ENCODE measurements at places on chromosomes 6 and 20.

DNA sequence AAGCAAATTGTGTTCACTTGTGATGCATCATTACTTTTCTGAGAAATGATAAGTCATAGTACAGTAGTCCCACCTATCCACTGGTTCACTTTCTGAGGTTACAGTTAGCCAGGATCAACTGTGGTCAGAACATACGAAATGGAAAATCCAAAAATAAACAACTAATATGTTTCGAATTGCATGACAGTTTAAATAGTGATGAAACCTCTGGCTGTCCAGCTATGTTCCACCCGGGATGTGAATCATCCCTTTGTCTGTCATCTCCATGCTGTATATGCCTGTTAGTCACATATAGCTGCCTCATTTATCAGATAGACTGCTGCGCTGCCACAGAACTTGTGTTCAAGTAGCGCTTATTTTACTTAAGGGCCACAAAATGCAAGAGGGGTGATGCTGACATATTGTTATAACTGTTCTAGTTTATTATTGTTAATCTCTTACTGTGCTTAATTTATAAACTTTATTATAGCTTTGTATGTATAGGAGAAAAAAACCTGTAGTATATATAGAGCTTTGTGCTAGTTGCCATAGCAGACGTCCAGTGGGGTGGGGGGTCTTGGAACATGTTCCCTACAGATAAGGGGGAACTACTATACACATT, 29.2 kb downstream of the AFDN start:
- DNase-seq = no peak

DNA sequence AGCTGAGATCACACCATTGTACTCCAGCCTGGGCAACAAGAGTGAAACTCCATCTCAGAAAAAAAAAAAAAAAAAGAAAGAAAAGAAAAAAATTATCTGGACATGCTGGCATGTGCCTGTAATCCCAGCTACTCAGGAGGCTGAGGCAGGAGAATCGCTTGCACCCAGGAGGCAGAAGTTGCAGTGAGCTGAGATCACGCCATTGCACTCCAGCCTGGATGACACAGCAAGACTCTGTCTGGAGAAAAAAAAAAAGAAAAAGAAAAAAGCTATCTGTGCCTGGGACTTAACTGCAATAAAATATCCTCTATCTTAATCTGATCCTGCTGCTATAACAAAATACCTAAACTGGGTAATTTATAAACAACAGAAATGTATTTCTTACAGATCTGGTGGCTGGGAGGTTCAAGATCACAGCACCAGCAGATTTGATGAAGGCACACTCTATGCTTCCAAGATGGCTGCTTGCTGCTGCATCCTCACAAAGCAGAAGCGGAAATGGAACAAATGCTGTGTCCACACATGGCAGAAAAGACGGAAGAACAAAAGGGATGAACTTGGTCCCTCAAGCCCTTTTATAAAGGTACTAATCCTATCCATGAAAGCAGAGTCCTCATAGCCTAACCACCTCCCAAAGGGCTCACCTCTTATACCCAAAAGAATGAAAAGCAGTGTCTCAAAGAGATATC, 273.3 kb upstream of the JARID2 start:
- no peak for DNase-seq

GRCh38 chr6:45438849-45439406, 61.2 kb upstream of the SUPT3H start:
- DNase-seq = no peak

- DNase-seq = no peak
Measured at GRCh38 chr6:37456126-37456525, 23.1 kb downstream of the CMTR1 start.

DNA sequence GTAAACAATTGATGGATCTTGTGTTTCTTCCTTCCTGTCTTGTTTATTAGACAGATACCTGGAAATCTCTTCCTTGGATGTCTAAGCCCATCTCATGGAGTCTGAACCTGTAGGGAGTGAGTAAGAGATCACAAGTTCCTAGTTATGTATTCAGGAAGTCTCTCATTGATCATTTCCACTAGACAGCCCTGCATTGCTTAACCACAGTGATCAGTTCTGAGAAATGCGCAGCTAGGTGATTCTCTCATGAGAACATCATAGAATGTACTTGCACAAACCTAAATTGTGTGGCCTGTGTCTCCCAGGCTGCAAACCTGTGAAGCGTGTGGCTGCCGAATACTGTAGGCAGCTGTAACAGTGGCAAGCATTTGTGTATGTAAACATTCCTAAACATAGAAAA, 39.1 kb downstream of the FAM120B start:
- DNase-seq = no peak

DNA sequence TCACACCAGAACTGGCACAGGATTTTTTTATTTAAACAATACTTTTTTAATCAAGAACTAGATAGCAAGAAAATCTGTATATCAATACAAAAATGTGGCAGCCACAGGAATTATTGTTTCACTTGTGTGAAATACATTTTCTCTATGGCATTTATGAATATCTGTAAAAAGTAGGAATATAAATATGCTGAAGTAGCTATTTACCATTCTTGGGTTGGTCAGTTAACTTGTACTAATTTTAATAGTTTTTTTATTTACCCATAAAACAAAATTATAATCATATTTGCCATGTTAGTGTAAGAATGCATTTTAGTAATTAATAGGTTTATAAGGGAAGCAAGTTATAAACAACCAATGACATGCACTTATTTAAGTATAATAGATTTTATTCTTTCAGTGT, 31.4 kb upstream of the TMEM30A start:
- DNase-seq = no peak

- no peak for DNase-seq
Measured at GRCh38 chr20:37261714-37262113, at the start of gene GHRH. TSS of gene GHRH (minus strand) at chr20:37261814. CDS start at chr20:37256889, 4,925 bp downstream.

DNA sequence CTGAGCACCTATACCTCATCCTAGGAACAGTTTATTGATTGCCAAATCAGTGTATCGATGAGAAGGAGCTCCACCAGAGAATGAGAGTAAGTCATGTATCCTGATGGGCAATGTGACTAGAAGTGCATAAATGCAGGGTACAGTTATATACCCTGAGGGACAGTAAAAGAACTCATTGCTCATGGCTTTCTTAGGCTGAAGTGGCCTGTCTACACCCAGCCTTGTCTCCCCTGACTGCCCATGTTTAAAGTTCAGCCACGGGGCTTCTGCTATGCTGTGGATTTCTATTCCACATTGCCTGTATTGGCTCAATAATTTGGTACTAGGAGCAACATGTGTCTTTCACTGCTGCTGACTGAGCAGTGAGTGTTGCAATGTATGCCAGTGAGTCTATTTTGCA, 400.4 kb upstream of the IMPG1 start:
- no peak for DNase-seq

Data from activated gamma-delta T cell (primary cell).